MV-4-11 (cell line): ENCODE measurements at places on chromosomes 1 and 21.

- no peak for DNase-seq
Measured at GRCh38 chr1:58446368-58446767, 100.2 kb downstream of the OMA1 start.

GRCh38 chr1:154353460-154353904 is 28.2 kb downstream of the ATP8B2 start:
- peak; percentile 70 for DNase-seq

- DNase-seq: no peak
Measured at GRCh38 chr1:205073511-205073910, 10.7 kb downstream of the TMEM81 start.

DNA sequence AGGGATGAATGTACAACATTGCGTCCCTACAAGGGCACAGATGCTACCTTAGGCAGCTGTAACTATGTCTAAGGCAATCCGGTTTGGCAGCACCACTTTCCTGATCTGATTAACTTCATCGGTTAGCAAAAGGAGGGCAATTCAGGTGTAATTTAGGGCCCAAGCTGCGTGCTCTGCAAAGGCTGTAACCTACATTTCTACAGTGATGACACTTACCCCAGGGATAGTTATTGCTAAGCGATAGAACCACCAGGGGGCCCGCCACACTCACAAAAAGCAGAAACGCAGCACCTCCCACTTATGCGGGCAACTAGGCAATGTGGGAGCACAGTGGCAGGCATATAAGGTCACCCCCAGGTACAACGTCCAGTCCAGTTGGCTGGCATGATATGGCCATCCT is 113.5 kb downstream of the GDAP2 start:
- no peak for DNase-seq

GRCh38 chr1:42852608-42852980 is 6.2 kb downstream of the ZNF691 start:
- DNase-seq: no peak

GRCh38 chr1:82453511-82454185 is 652.9 kb downstream of the ADGRL2 start:
- DNase-seq: peak; percentile 54

- DNase-seq: no peak
Measured at GRCh38 chr1:19762175-19762779, 37.4 kb downstream of the TMCO4 start.

- DNase-seq: no peak
Measured at GRCh38 chr1:214516434-214517326, 34.7 kb downstream of the PTPN14 start.

DNA sequence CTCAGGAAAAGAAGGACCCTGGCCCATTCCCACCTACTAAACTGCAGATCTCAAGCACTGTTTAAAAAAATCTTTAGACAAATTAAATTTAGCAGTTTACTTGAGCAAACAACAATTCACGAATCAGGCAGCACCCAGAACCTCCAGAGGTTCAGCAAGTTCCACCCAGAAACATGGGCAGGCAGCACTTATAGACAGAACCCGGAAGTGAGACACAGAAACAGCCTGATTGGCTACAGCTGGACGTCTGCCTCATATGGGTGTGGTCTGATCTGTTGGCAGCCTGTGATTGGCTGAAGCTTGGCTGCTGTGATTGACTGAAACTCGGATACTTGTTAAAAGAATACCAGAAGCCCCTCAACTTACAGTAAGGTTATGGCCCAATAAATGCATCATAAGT is 34.7 kb upstream of the COL6A2 start:
- no peak for DNase-seq

- DNase-seq: no peak
Measured at GRCh38 chr1:111855260-111855659, 99.6 kb downstream of the DDX20 start.

DNA sequence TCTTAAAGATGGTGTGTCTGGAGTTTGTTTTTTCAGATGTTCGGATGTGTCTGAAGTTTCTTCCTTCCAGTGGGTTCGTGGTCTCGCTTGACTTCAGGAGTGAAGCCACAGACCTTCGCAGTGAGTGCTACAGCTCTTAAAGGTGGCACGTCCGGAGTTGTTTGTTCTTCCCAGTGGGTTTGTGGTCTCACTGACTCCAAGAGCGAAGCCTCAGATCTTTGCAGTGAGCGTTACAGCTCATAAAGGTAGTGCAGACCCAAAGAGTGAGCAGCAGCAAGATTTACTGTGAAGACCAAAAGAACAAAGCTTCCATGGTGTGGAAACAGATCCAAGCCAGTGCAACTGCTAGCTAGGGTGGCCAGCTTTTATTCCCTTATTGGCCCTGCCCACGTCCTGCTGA is 1430.4 kb upstream of the B3GALT2 start:
- DNase-seq: no peak

DNA sequence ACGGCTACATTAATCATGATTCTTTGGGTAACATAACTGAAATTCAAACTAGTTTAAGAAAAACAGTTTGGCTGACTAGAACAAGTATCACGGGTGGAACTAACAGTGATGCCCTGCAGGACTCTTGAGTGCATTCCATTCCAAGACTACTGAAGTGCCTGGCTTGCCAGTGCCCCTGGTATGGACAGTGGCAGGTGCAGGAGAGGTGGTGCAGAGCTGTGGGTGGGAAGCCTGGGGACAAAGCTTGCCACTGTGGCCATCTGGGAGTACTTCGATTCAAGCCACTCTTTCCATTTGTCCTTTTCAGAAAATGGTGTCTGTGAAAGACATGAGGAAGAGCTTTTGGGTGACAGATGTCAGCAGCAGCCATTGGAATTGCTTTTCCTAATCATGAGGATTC is 166.5 kb downstream of the RRAGC start:
- DNase-seq: no peak

GRCh38 chr1:150922519-150922975 is 3.6 kb upstream of the SETDB1 start:
- DNase-seq: peak; percentile 64

- no peak for DNase-seq
Measured at GRCh38 chr1:181714428-181714827, 231.1 kb downstream of the CACNA1E start.

GRCh38 chr1:89954401-89954800 is 40.5 kb upstream of the ZNF326 start:
- no peak for DNase-seq

GRCh38 chr1:228241259-228241658 is 33.4 kb downstream of the OBSCN start:
- no peak for DNase-seq

DNA sequence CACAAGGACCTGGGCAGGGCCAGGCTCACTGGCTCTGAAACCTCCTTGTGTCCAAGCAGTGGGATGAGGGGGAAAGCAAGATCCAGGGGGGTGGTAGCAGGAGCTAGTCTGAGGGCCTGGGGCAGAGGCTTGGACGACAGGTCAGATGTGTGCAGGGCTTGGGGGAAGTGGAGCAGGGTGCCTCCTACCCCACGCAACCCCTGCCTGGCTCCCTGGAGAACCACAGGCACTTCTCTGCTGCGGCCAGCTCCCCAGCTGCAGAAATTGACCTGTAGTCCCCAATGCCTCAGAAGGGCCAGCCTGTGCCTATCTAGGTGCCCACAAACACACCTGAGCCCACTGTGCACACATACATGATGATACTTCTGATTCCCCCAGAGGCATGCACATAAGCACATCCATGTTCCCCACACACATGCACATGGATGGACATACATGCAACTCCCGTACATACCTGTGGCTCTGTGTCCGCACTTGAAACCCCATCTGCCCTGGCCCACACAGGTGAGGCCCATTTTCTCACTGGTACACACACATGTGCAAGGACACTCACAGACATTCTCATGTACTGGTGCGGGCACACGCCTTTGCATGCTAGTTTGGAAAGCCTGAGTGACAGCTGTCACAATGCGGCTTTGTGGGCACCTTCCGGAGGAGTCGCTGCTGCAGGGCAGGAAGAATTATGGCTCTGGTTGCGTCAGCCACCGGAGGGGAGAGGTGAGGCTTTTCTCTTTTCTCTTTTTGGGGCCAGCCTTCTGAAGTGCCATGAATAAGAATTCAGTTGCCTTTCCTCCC is 247.2 kb upstream of the CSF3R start:
- no peak for DNase-seq

- no peak for DNase-seq
Measured at GRCh38 chr1:94329276-94329675, 88.9 kb upstream of the ABCD3 start.

- no peak for DNase-seq
Measured at GRCh38 chr1:168894397-168894903, 165.4 kb upstream of the DPT start.

DNA sequence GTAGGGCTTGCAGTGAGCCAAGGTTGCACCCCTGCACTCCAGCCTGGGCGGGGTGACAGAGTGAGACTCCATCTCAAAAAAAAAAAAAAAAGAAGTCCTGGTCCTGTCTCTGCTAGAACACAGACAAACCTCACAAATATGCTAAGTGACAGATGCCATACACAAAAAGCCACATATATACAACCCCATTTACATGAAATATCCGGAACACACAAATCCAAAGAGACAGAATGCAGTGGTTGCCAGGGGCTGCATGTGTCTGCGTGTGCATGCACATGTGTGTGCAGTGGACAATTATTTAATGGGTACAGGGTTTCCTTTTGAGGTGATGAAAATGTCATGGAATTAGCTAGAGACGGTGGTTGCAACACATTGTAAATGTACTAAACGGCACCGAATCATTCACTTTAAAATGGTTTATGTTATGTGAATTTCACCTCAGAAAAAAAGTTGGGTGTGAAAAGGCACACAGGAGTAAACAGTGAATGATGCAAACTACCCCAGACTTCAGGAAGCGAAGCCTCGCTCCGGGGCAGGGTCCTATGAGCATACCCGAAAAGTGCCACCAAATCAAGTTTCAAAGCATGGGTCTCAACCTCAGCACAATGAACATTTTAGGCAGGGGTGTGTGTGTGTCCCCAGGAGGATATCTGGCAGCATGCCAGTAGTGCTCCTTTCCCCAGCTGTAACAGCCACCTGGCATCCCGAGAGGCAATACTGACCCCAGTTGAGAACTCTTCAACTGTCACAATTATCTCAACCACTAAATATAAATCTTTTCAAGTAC is 48.3 kb downstream of the GNB1 start:
- DNase-seq: no peak

- no peak for DNase-seq
Measured at GRCh38 chr1:207428783-207429182, 25.3 kb upstream of the CR2 start.

DNA sequence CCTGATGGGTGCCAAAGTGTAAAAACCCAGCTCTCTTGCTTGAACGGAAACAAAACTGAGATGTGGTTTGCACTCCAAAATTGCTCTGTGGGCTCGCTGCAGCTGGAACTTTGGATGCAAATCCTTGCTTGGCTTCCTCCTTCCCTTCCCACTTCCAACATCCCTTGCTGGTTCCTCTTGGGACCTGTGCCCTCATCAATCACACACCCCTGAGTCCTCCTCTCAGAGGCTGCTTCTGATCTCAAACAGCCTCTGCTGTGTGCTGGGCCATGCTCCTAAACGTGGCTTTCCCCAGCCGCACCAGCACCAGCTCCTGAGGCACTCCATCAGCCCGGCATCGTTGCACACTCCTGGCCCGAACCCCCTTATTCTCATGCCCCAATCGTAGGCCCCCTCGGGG is 124.3 kb upstream of the RAB4A start:
- no peak for DNase-seq
